ENCODE measurements at places on chromosomes 2 and 18. TPM values are rescaled to one million over a fixed set of nuclear protein-coding genes. Genes with fewer than 3 reads are reported as not detected.

- H3K27ac ChIP-seq: no peak overlapping the region
- no peaks in the 10 kb centered on the region for H3K4me1 ChIP-seq
- H3K4me3 ChIP-seq: no peak overlapping the region
- H3K27me3 ChIP-seq: no peaks in the 10 kb centered on the region
Measured at GRCh38 chr2:160649698-160650097, 156.1 kb upstream of the RBMS1 start.

- no peak overlapping the region for H3K4me3 ChIP-seq
- DNase-seq: no peak
- no peak overlapping the region for H3K27ac ChIP-seq
- no peaks in the 10 kb centered on the region for H3K36me3 ChIP-seq
- H3K4me1 ChIP-seq: no peaks in the 10 kb centered on the region
Measured at GRCh38 chr18:54950221-54950620, 9.0 kb downstream of the CCDC68 start.

GRCh38 chr2:160096409-160096808 lies 34.0 kb upstream of the PLA2R1 start:
- no peaks in the 10 kb centered on the region for H3K36me3 ChIP-seq
- H3K27ac ChIP-seq: no peak overlapping the region
- no peak for DNase-seq
- no peak overlapping the region for H3K4me3 ChIP-seq

- no peak overlapping the region for H3K4me3 ChIP-seq
- no peaks in the 10 kb centered on the region for H3K4me1 ChIP-seq
- no peak for DNase-seq
- no peaks in the 10 kb centered on the region for H3K36me3 ChIP-seq
Measured at GRCh38 chr2:122748552-122749011, 993.1 kb downstream of the TSN start.

DNA sequence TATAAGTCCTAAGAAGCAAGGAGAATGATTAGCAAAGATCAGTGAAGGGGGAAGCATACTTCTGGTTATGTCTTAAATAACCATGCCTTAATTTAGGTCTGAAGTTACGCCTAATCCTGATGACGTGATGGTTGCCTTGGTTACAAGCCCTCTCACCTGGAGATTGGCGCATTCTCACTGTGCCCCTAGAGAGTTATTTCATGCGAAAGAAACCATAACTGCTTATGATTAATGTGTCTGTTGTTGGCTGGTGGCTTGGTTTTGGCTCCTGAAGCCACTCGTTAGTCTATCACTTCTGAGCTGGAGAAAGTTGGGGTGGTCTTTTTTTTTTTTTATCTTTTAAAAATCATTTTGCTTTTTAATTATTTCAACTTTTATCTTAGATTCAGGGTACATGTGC lies 47.0 kb downstream of the TNFRSF11A start:
- DNase-seq: peak; percentile 79
- no peak overlapping the region for H3K4me3 ChIP-seq
- no peak overlapping the region for H3K27ac ChIP-seq
- H3K4me1 ChIP-seq: peaks cover 6% of the 10 kb centered on the region

DNA sequence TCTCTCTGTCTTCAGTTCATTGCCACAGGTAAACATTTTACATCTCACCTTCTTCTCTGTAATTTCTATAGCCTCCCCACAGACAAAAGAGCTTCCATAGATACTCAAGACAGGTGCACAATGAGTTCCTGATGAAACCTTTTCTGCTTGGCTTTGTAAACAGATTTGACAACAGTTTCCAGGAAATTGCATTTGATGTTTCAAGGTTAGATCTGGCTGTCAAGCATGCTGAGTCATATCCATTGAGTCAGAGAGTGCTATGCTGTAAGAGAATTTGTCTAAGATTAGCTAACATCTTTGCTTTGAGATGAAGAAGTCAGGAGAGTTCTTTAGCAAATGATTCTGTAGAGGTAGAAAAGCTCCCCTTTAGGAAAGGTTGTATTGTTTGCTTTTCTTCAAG lies 40.6 kb upstream of the MAP2 start:
- DNase-seq: no peak
- H3K27me3 ChIP-seq: no peaks in the 10 kb centered on the region
- no peak overlapping the region for H3K4me3 ChIP-seq
- no peak overlapping the region for H3K27ac ChIP-seq

DNA sequence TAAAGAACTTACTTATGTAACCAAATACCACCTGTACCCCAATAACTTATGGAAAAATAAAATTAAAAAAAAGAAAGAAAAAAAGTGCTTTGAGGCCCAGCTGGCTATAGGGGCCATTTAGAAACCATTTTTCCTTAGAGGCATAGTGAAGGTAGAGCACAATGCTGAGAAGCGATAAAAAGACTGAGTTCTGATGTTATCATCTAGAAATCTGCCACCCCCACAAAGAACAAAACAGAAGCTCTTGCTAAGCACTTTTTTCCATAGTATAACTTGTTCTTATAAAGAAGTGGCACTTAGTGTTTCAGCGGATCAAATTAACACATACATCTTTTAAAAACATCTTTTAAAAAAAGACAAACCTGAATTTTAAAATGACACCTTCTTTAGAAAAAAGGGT lies 51.4 kb downstream of the ICOS start:
- no peaks in the 10 kb centered on the region for H3K36me3 ChIP-seq
- H3K27ac ChIP-seq: no peak overlapping the region
- H3K27me3 ChIP-seq: peaks cover 4% of the 10 kb centered on the region
- no peak for DNase-seq

DNA sequence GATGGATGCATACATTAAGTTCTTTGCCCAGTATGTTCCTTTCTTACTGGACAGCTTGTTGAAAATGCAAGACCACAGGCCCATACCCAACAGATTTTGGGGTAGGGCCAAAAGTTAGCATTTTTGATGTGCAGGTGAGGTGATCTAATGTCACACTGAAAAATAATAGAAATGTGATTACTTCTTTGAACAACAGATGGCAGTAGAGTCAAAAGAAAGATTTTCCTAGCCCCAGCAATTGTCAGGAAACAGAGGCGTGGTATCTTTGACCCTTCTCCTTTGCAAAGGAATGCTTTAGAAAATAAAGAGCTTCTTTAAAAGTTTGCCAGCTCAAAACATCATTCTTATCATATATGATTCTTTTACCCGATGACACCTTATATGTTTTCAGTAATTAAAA lies 343.6 kb upstream of the SYT4 start:
- no peak for DNase-seq
- H3K4me1 ChIP-seq: no peaks in the 10 kb centered on the region
- no peak overlapping the region for H3K4me3 ChIP-seq
- H3K27me3 ChIP-seq: no peaks in the 10 kb centered on the region

- H3K27me3 ChIP-seq: no peaks in the 10 kb centered on the region
- no peak overlapping the region for H3K27ac ChIP-seq
- no peak for DNase-seq
- no peaks in the 10 kb centered on the region for H3K4me1 ChIP-seq
- no peaks in the 10 kb centered on the region for H3K36me3 ChIP-seq
Measured at GRCh38 chr18:50240080-50240563, 26.2 kb downstream of the CFAP53 start.

DNA sequence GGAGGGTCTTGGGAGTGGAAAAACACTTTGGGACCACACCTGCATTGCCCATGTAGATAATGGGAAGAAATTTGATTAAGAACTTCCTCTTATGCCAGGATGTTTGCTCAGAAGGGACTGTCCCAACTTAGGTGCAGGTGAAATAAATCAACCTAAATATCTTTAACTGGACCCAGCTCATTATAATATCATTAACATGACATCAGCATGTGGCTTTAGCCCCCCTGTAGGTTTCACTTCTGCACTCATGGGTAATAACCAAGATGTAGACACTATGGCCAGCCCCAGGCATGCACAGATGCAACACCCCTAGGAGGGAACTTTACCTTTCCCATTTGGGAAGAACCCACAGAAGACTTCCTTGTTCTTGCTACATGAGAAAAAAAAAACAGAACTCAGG lies 227.4 kb upstream of the ZNF804A start:
- no peaks in the 10 kb centered on the region for H3K36me3 ChIP-seq
- no peaks in the 10 kb centered on the region for H3K4me1 ChIP-seq
- H3K4me3 ChIP-seq: no peak overlapping the region
- no peak overlapping the region for H3K27ac ChIP-seq
- no peaks in the 10 kb centered on the region for H3K27me3 ChIP-seq
- no peak for DNase-seq

- H3K4me3 ChIP-seq: no peak overlapping the region
- H3K36me3 ChIP-seq: no peaks in the 10 kb centered on the region
- no peak overlapping the region for H3K27ac ChIP-seq
- no peaks in the 10 kb centered on the region for H3K27me3 ChIP-seq
- no peak for DNase-seq
Measured at GRCh38 chr18:14776801-14777200, 28.8 kb downstream of the ANKRD30B start.

DNA sequence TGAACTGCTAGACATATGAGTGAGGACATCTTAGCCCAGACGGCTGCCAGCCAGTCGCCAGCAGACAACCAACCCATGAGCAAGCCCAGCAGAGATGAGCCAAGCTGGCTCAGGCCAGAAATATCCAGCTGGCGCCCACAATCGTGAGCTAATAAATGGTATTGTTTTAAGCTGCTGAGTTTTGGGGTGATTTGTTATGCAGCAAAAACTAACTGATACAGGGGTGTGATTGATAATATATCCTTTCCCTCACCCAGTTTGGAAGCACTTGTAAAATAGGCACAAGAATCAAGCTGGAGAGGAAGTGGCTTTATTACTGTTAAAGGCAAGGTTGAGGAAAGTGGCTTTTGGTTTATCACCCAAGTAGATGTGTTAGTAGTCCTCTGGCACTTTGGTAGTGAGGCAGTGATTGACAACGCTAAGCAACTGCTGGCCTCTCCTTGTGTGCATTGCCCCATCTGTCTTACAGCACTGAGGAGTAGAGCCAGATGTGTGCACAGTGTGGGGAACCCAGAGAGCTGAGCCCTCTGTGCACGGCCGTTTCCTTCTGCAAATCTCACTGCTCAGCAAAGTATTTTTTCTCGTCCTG lies 110.1 kb downstream of the MYO1B start:
- H3K36me3 ChIP-seq: no peaks in the 10 kb centered on the region
- no peak overlapping the region for H3K27ac ChIP-seq
- DNase-seq: no peak

DNA sequence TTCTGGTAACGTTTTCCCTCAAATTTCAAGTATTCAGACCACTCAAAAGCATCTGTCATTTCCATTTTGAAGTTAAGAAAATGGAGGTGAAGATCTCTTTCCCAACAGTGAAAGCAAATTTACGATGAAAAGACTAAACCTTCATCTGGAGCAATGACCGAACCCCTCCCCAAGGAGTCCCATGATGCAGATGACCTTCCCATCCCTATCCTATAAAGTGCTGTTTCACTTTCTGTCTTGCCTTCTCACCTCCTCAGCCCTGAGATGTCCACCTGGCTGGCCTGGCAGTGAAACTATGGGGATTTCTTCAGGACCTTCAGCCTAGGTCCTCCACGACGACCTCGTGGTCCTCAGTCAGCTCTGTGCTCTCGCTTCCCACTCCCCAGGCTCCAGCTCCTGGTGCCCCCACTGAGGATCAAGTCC lies 925 bp upstream of the NPC1 start:
- peaks cover 7% of the 10 kb centered on the region for H3K4me1 ChIP-seq
- H3K36me3 ChIP-seq: no peaks in the 10 kb centered on the region

- no peaks in the 10 kb centered on the region for H3K27me3 ChIP-seq
- H3K27ac ChIP-seq: no peak overlapping the region
- H3K4me1 ChIP-seq: no peaks in the 10 kb centered on the region
- DNase-seq: no peak
- no peak overlapping the region for H3K4me3 ChIP-seq
Measured at GRCh38 chr18:24936691-24937090, 415.3 kb downstream of the ZNF521 start.

DNA sequence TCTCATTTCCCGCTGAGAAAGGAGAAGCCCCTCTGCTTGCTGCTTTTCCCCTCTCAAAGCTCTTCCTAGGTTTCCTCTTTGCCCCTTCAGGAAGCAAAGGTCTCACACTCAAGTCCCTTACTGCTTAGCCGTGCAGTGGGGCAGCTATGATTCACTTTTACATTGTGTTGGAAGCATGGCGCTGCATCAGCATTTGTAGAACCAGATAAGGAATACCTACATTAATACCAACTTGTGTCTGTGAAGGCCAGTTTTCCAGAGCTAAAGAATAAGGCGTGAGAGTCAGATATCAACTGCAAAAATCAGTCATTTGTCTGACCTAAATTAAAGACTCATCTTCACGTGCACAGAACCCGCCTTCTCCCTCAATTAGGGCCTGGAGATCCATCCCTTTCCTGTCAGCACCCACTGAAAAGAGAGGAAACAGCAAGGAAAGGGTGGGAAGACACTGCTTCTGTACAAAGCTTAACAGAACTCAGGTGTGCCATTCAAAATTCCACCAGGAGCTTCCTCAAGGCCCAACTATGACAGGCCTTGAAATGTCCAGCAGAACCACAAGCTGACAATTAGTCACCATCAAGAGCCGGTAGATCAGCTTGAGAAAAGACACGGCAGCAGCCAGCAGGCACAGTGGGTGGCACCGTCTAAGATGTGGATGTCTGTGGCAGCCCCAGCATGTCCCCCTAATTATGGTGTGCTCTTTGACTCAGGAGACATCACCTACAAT lies 16.1 kb upstream of the XDH start:
- H3K4me3 ChIP-seq: no peak overlapping the region
- H3K36me3 ChIP-seq: no peaks in the 10 kb centered on the region
- H3K27me3 ChIP-seq: no peaks in the 10 kb centered on the region

- H3K36me3 ChIP-seq: no peaks in the 10 kb centered on the region
- H3K27me3 ChIP-seq: peaks cover 2% of the 10 kb centered on the region
- H3K4me3 ChIP-seq: no peak overlapping the region
- no peak for DNase-seq
- H3K27ac ChIP-seq: no peak overlapping the region
Measured at GRCh38 chr2:105403783-105404698, 5.2 kb upstream of the FHL2 start.

Gene PAIP2B
- 0.45 TPM for total RNA-seq

Gene CFAP65
- total RNA-seq: not detected

Gene ADCYAP1
- total RNA-seq: not detected

Gene SCTR
- not detected for total RNA-seq

Gene RNU2-63P
- total RNA-seq: 12.3 TPM

Gene FAHD2A
- total RNA-seq: 28.2 TPM

Gene RND3
- 2.1 TPM for total RNA-seq

Gene KLHL41
- total RNA-seq: 0.77 TPM

Gene TFPI
- 0.41 TPM for total RNA-seq

Gene INHA
- not detected for total RNA-seq

Gene CCDC142
- 7.6 TPM for total RNA-seq

Gene ATG9A
- 22.9 TPM for total RNA-seq
